ENCODE measurements at places on chromosomes 3 and 15.

GRCh38 chr3:182238126-182238525 is 526.4 kb downstream of the SOX2 start:
- peak; percentile 13 for DNase-seq

DNA sequence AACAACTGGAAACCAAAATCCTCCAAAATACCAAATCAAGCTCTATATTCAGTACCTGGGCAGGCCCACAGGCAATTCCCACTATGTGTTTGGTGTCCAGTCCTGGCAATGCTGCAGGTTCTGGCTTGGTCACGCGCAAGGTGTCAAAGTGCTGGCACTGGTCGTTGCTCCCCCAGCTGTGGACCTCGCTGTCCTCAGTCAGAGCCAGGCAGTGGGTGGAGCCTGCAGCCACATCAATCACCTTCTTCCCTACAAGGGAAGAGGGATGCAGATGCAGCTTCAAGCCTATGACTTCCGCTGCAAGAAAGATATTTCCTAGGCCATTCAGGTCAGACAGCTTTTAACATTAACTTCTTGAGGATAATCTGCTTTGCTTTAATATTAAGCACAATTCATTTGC is 61.3 kb downstream of the HERC2 start:
- peak; percentile 61 for DNase-seq

- no peak for DNase-seq
Observed at GRCh38 chr3:134423153-134423552, 48.9 kb upstream of the AMOTL2 start.

DNA sequence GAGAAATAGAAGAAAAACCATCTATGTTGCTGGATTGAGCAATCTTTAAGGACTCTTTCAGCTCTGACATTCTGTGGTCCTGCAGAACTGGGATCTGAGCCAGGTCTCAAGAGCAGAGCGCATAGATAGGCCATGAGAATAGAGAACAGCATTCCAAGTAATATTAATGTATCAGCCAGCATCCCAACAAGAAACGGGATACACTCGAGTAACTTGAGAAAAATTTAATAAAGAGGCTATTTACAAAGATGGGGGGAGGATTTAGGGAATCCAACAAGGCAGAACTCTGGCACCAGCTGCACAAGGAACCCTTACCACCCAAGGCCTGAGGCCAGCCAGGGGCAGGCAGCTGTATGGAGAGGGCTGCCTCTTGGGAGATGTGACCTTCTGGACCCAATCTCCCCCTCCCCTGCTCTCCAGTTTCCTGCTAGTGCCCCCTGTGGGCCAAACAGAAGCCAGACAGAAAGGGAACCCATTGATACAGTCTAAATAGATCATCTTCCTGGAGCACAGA is 8.2 kb downstream of the TMOD2 start:
- peak; percentile 60 for DNase-seq

- DNase-seq = no peak
Observed at GRCh38 chr15:39110336-39110735, 470.5 kb upstream of the THBS1 start.

DNA sequence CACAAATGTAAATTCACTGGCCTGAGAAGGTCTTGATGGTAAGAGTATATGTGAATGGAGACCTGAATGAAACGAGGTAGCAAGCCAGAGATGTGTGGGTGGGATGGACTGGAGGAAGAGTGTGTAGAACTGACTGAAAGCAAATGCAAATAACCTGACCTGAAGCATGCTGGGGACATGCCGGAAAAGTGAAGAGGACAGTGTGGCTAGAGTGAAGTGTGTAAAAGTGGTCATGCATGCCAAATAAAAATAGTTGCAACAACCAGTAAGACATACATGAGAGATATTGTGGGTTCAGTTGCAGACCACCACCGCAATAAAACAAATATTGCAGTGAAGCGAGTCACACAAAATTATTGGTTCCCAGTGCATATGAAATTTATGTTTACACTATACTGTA is 82.3 kb downstream of the LPP start:
- no peak for DNase-seq

- DNase-seq = no peak
Observed at GRCh38 chr3:28317438-28318022, 31.0 kb upstream of the ZCWPW2 start.

DNA sequence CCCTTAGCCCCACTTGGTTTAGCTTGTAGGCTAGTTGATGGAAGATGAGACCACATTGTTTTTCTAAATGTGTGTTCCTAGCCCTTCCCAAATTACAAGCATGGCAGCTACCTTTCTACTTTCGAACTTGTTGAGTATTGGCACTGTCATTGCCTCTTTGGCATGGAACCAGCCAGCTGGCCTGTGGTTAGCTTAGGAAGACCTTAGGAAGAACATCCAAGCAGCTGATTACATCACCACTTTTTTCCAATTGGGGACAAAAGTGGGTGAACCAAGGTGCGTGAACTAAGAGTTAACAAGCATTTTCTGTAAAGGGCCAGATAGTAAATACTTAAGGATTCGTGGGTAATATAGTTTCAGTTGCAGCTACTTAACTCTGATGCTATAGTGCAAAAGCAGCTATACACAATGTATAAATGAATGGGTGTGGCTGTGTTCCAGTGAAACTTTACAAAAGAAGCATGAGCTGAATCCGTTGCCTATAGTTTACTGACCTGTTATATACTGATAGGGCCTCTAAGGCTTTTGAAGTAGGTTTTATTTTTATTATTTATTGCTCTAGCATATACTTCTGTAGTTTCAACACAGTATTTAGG is 8.5 kb downstream of the KLHL18 start:
- no peak for DNase-seq

DNA sequence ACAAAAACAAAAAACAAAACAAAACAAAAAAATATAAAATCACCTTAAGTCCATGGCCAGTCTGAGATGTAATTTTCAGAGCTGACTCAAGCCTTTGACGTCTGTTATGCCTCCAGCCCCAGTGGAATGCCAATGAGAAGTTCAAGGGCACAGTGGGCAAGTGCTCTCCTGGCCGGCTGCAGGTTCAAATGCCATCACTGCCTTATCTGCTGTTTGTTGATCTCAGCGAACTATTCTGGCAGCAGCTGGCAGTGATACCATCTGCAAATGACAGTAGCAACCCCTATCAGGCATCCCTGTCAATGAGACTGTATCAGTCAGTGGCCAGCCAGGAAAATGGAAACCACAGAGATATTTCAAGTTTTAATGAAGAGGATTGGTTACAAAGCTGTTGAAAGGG is 10.8 kb upstream of the PDE8A start:
- DNase-seq = no peak

DNA sequence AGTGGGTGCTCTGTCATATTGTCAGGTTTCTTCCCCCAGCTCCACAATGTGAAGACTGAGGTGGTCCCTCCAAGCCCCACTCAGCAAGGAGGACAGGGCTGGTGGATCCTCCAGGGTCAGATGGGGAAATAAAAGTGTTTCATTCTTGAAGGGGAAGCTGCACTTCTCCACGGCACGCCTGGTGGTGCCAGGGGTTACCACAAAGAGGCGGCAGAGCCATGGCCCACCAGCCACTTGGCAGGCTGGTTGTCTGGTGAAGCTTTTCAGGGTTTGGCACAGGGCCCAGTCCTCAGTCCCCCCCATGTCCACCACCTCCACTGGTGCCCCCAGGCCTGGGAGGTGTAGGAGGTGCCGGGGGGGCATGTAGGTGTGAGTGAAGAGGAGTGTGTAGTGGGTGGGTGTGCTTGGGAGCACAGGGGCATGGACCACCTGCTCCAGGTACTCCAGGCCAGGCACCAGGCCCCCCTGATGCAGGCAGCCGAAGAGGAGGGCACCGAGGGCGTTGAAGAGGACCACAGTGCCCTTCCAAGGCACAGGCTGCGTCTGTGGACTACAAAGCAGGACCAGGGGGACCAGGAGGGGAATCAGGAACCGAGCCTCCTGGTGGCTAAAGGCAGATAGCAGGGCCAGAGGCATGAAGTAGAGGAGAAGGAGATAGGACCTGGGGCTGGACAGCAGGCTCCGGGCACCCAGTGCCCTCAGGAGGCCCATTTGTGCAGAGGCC is 5.0 kb upstream of the NCBP2 start:
- DNase-seq = no peak

DNA sequence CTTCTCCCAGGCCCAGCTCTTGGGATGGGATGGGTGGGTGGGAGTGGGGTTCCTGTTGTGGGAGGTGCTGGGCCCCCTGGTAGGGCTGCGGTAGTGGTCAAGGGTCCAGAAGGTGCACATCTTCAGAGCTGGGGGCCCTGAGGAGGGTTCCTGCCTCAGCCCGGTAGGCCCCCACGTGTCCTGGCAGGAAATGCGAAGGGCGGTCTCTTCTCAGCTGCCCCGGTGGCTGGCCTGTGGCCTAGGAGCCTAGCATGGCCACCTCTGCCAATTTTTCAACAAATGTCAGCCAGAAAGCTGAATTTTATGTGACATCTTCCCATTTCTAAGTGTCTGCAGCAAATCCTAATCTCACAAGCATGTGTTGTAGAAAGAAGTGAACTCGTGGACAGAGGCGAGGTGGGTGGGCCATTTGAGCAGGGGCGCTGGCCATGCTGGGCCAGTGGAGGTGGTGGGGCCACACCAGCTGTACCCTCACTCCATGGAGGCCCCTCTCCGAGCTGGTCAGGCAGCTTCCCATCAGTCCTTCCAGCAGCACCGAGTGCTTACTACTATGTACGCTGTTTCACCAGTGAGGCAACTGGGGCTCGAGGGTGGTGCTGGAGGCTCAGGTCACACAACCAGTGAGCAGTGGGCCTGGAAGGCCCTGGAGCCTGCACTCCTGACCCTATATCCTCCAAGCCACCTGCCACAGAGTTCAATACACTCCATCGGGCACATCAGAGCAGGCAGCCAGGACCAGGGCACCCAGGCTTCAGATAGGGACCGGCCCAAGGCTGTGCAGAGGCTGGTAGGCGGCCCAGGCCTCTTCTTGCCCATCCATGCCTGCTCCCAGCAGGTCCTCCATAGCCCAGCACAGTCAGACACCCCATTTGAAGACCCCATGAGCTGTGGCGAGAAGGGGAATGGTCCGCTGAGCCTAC is 23.2 kb downstream of the FBLN2 start:
- DNase-seq = no peak

- DNase-seq = no peak
Observed at GRCh38 chr3:133820889-133821675, 15.5 kb downstream of the SRPRB start.

GRCh38 chr15:80214910-80215309 is 37.1 kb downstream of the CTXND1 start:
- DNase-seq = no peak

GRCh38 chr15:57541805-57542504 is 49.7 kb upstream of the MYZAP start:
- DNase-seq = peak; percentile 64

- DNase-seq = no peak
Observed at GRCh38 chr3:167203062-167203461, 177.0 kb downstream of the ZBBX start.

- DNase-seq = no peak
Observed at GRCh38 chr15:99197856-99198255, 51.5 kb downstream of the TTC23 start.

DNA sequence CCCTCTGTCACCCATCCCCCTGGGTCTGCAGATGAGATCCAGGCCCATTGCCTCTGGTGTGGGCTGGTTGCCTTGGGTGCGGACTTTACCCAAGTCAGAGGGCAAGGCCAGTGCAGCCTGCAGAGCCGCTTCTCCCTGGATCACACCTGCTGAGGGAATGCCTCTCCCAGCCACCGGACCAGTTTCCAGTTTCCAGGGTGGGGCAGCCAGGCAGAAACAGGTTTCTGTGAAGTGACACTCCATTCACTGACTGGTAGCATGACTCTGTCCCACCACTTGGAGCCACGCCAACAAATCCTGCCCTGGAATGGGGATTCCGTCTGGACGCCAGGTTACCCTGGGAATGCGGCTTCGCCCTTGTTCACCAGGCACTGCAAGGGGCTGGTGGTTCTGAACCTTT is 30.0 kb downstream of the PAQR5 start:
- DNase-seq = no peak

GRCh38 chr15:35486296-35486695 is 59.7 kb downstream of the DPH6 start:
- DNase-seq = no peak

GRCh38 chr15:35673093-35673684 is 127.2 kb upstream of the DPH6 start:
- DNase-seq = no peak

DNA sequence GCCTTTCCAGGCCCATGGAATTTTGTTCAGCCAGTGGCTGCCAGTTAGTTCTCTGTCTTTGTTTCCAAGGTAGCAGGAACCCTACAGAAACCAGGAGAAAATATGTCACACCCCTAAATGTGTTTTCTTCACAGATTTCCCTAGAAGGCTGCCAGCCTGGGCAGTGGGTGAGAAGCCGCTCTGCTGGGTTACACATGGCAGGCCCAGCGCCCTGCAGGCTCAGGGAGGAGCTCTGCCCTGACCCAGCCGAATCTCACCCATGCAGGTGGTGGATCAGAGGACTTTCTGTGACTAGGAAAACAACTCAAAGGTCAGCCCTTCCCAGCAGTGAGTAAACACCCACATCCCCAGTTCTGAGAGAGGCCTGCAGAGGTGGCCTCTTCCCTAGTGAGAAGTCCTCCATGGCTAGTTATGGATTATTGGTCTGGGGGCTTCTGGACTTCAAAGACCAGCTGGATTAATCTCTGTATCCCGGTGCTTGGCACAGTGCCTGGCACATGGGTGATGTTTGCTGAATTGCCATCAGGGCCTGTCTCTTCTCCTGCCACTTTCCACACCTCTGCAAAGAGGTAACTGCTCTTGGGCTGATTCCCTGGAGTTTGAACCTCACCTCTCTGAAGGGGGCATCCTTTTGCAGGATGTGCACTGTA is 34.7 kb upstream of the BDH1 start:
- DNase-seq = no peak

GRCh38 chr3:87161417-87161816 is 65.7 kb upstream of the CHMP2B start:
- no peak for DNase-seq

GRCh38 chr3:39540162-39540921 is 72.9 kb downstream of the MOBP start:
- DNase-seq = no peak

GRCh38 chr15:39025321-39025720 is 460.7 kb upstream of the RASGRP1 start:
- no peak for DNase-seq

DNA sequence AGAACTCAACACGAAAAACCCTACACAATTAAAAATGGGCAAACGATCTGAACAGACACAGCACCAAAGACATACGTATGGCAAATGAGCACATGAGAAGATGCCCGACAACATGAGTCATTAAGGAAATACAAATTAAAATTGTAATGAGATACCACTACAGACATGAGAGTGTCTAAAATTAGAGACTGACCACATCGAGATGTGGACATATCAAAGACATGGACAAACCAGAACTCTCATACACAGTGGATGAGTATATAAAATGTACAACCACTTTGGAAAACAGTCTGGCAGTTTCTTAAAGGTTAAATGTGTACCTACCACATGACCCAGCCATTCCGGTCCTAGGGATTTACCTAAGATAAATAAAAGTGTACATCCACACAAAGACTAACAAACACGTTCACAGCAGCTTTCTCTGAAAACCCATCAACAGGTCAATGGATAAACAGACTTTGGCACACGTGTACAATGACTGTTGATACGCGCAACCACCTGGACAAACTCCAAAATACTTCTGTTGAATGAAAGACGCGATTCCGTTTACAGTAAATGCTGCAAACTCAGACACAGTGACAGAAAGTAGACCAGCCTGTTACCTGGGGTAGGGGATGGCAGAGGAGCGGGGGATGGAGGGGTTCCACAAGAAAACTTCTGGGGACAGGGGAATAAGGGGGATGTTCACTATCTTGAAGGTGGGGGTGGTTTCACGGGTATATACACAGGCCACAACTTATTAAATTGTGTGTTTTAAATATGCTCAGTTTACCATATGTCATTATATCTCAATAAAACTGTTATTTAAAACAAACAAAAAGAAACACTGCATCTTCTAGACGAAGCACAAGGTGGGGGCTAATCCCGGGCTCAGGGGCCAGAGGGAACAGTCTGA is 2.1 kb downstream of the TNK2 start:
- DNase-seq = no peak

All from heart left ventricle (tissue), 16 donors.